Pancreas (tissue), 10 donors: ENCODE measurements at places on chromosomes 12 and 14. TPM values are rescaled to one million over a fixed set of nuclear protein-coding genes. Genes with fewer than 3 reads are reported as not detected.

Gene TAS2R13
- 0.83 TPM for total RNA-seq

Gene PDZRN4
- not detected for total RNA-seq

Gene PRR4
- 0.83 TPM for total RNA-seq

Gene CLEC4C
- total RNA-seq: not detected

Gene HOXC12
- not detected for total RNA-seq

Gene SLCO1B3
- not detected for total RNA-seq

DNA sequence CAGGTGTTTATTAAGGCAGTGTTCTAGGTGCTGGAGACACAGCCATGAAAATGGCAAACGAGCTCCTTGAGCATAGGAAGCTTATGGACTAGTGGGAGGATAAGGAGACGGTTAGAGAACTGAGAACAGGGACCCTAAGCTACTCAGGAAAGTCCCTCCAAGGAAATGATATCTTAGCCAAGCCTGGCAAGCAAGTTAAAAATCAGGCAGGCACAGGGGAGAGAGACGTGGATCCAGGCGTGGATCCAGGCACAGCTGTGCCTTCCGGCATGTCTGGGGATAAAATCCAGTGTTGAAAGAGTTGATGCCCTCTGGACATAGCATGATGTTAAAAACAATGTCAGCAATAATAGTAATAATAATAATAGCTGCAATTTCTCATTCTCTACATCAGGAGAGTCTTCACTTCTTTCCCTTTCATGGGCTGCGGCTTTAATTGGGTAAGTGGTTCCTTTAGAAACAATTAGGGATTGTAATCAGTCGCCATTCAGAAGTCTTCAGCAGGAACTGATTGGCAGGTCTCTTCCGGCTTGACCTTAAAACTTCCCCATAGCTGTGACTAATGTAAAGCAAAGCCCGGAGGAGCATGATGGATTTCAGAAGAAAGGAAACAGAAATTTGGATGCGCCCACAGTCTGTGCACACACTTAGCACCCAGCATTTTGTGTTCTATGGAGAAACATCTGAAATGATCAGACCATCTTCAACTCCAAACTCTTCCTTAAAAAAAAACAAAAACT is 230.2 kb downstream of the SLC41A2 start:
- DNase-seq: no peak

DNA sequence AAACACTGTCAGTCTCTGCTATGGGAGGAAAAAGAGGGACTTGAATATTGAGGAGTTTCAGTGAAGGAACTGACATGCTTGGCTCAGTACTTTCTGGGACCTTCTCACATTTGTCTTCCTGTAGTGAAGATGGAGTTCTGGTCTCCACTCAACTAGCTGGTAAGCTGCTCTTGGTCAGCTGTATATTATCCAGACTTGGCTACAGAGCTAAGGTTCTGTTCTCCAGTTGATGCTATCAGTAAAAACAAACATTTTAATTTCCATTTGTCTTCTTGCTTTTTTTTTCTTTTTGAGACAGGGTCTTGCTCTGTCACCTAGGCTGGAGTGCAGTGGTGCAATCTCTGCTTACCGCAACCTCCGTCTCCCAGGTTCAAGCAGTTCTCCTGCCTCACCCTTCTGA is 5.3 kb downstream of the RNF34 start:
- no peak for DNase-seq

GRCh38 chr14:83463500-83464098 is 1929.9 kb upstream of the SEL1L start:
- no peak for DNase-seq

- no peak for DNase-seq
Observed at GRCh38 chr12:43973993-43974392, 138.1 kb downstream of the TMEM117 start.

GRCh38 chr12:15535352-15535781 is 213.1 kb downstream of the PTPRO start:
- no peak for DNase-seq

- no peak for DNase-seq
Observed at GRCh38 chr14:83887866-83888265, 1642.1 kb upstream of the FLRT2 start.

DNA sequence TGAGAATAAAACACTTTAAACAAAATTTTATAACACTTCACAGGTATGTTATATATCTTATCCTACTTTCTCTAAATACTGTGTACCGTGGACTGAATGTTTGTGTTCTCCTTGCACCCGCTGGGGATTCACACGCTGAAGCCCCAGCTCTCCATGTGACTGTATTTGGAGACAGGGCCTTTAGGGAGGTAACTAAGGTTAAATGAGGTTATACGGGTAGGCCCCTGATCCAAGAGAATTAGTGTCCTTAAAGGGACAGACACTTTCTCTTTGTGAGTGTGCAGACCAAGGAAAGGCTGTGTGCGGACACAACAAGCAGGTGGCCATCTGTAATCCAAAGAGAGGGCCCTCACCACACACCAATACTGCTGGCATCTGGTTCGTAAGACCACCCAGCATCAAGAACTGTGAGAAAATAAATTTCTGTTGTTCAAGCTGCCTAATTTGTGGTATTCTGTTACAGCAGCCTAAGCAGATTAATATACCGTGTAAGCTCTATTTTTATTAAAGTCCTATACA is 70.1 kb upstream of the TTC7B start:
- DNase-seq: no peak

- no peak for DNase-seq
Observed at GRCh38 chr14:39974036-39974435, 541.8 kb upstream of the FBXO33 start.

DNA sequence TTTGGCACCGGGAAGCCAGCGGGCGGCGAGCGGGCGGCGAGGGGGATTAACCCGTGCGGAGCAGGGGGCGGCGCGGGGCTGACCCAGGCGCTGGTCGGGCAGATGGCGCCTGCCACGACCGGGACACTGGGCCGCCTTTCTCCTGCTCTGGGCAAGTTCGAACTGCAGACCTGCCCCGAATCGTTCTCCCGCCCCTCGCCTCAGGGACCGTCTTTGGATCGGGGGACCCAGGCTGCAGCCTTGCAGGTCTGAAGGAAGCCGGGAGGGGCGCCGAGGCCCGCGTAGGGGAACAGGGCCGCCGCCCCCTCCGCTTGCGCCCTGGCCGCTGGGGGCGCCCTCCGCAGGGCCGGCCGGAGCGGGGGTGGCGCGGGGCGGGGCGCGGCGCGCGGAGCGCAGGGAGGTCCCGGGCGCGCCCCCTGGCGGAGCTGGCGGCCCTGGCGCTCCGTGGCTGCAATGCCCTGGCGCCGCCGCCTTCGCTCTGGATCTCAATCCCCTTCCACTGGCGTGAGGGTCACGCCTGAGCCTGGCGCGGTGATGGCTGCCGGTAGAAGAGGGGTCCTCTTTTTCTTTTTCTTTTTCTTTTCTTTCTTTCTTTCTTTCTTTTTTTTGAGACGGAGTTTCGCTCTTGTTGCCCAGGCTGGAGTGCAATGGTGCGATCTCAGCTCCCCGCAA is 449 bp upstream of the LTBP2 start:
- DNase-seq: peak; percentile 94
